Astrocyte of the spinal cord (primary cell): ENCODE measurements at places on chromosomes 13 and 19.

- DNase-seq: peak; percentile 13
These were observed 576.5 kb upstream of the ARGLU1 start for GRCh38 chr13:107144432-107144831.

DNA sequence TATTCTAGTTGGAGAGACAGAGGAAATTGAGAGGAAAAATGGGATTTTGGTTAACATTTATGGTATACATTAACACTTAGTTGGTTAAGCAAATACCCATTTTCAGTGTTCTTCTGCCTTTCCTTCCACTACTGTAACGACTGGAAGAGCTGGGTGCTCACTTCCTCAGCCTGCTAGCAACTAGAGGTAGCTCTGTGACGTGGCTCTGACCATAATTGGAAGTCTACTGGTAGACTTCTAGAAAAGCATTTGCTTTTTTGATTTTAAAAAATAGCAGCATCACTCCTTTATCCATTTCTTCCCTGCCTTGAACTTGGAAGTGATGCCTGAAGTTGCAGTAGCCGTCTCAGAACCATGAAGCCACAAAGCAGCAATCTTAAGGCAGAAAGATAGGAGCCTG is 15.9 kb downstream of the NHLRC3 start:
- no peak for DNase-seq

DNA sequence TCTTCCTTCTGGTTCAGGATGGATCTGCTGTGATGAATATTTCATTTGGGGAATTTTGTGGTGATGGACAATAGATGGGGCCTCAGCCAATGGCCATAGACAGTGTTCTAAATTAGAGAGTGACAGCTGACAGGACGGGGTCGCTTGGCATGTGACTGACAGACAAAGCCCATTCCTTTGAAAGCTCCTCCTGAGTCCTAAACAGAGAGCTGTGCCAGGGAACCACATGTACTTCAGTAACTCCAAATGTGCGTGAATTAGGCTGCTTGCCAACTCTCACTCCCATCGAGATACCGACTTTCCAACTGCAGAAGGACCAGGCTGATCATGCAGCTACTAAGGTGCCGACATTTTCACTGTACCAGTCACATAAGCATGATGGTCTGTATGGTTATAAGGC is 187.7 kb downstream of the SHISA2 start:
- DNase-seq: no peak

DNA sequence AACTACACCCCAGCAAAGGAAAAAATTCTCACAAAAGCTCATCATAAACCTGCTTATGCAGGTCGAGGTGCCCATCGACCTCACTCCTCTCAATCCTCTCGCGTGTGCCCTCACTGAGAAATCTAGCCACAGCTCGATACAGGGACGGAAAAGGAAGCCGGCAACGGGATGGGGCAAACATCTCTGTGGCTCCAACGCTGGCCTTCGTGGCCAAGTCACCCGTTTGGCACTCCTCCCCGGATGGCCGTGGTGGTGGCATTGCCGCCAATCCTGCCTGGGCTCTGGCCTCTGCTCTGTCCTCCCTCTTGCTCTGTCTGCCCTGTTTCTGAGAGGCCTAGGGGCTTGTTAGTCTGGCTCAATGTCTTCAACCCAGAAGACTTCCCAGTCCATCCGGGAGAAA is 41.2 kb downstream of the ZNF146 start:
- no peak for DNase-seq

DNA sequence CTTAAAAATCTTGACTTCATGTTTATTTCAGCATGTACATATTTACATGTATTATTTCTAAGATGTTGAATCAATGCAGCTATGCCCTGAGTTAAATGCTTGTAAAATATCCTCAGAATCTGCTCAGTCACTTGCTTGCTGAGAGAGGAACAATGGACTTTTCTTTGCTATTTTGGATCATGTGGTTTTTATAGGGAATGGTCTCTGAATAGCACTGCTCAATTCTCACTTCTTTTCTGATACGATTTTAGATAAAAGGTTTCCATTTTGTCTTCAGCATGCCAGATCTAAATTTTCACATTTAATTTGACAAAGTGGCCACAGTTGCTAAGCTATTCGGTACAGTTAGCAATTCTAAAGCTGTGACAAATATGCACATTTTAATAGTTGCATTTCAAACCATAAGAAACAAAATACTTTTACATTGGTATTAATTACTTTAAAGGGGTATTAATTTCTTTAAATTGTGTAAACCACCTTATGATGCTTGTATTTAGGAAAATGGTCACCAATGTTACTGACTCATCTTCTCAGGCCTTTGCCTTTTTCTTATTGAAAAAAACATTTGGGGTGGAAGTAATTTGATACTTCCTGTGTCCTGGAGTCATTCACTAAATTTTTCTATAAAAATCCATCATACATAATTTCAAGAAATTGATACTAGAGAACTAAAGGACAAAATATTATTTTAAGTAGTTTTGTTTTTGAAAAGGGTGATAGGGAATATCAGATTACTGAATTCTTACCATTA is 113.5 kb downstream of the MYO16 start:
- peak; percentile 13 for DNase-seq

DNA sequence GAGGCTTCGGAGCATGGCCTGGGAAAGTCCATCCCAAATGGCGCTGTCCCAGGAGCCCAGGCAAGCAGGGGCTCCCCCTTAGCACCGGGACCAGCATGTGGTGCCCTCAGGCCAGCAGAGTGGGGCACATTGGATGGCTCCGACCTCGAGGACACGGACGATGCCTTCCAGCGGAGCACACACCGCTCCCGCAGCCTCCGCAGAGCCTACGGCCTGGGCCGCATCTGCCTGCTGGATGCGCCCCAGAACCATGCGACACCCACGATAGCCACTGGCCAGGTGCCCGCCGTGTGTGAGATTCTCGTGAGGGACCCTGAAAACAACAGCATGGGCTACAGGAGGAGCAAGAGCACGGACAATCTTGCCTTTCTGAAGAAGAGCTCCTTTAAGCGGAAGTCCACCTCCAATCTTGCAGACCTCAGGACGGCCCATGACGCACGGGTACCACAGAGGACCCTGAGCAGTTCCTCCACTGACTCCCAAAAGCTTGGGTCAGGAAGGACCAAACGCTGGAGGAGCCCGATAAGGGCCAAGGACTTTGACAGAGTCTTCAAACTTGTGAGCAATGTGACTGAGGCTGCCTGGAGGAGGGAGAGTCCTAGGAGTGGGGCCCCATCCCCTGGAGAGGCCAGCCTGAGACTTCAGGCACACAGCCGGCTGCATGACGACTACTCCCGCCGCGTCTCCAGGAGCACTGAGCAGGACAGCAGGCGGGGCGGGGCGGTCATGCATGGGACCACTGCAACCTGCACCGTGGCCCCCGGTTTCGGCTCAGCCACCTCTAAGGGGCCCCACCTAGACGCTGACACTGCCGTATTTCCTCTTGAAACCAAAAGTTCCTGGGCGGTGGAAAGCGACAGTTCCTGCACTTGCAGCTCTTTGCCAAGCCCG is 63.1 kb downstream of the SPATA13 start:
- DNase-seq: no peak

DNA sequence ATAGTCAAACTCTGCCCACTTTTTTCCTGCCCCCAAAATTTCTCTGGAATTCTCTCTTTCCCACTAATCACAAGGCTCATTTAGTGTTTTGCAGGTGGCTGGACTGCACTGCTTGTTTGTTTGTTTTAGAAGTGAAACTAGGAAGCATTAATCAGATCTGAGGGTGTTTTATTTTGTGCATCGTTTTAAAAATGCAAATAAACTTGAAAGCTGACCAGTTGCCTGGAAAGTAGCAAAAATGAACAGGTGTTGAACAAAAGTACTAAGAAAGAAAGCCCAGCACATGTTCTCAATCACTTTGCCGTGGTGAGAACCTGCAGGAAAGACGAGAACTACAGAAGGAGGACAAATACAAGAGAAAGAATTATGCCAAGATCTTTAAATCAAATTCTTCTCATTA is 365.5 kb downstream of the PCDH9 start:
- no peak for DNase-seq

GRCh38 chr19:43797556-43797955 is 4.7 kb downstream of the LYPD5 start:
- no peak for DNase-seq

GRCh38 chr19:3577723-3578344 is 5.1 kb downstream of the HMG20B start:
- no peak for DNase-seq

- DNase-seq: no peak
These were observed 2.4 kb upstream of the APOC4 start for GRCh38 chr19:44939668-44940067.

GRCh38 chr13:31986676-31987470 is 44.7 kb upstream of the FRY start:
- no peak for DNase-seq

- DNase-seq: no peak
These were observed 23.6 kb downstream of the AP3D1 start for GRCh38 chr19:2127758-2128157.

GRCh38 chr13:43669964-43670363 is 116.8 kb downstream of the ENOX1 start:
- no peak for DNase-seq

DNA sequence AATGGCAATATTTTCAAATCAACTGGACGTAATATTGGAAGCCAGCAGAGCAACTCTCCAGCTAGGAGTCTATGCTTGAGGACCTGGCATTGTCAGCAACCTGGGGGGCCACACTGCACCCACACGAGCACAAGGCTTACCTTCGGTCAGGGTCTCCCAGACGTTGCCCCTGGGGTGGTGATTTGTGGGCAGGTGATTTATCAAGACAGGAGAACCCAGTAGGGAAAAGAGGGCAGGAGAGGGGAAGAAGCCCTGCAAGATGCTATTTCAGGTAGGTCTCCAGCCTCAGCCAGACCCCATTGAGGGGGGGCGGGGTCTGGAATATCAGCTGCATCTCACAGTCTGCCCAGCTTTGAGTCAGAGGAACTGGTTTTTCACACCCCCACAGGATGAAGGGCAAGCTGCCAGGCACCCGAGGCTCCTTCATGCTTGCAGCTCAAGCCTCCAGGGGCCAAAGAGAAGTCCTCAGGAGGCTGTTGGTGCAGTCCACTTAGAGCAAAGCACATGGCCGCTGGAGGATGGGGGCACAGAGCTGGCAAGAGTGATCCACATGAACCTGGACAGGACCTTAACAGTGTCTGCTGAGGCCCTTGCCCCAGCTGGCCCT is 80.9 kb upstream of the UQCRFS1 start:
- no peak for DNase-seq

- peak; percentile 35 for DNase-seq
These were observed 81.2 kb upstream of the WASF3 start for GRCh38 chr13:26476111-26476781.

- peak; percentile 76 for DNase-seq
These were observed 21.4 kb downstream of the KCTD4 start for GRCh38 chr13:45179428-45179827.

DNA sequence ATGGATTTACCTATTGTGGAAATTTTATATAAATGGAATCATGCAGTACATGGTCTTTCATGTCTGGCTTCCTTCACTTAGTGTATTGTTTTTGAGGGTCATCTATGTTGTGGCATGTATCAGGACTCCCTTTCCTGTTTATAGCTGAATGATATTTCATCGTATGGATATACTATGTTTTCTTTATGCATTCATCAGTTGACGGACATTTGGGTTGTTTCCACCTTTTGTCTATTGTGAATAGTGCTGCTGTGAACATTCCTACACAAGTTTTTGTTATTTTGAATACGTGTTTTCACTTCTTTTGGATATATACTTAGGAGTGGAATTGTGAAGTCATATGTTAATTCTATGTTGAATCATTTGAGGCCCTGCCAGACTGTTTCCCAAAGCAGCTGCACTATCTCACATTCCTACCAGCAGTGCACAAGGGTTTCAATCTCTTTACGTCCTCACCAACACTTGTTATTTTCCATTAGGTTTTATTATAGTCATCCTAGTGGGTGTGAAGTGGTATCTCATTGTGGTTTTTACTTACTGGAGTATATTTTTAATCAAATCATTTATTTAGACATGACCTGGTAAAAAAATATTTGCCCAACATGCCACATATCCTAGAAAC is 262.7 kb downstream of the DLEU7 start:
- peak; percentile 80 for DNase-seq
